Activated CD4-positive, alpha-beta T cell treated with anti-CD3 and anti-CD28 coated beads, Interleukin-2, amount 50 U/mL, for 16 hours (primary cell): ENCODE measurements at places on chromosomes 4 and X.

GRCh38 chr4:181835348-181835747 is 407.9 kb upstream of the TENM3 start:
- no peak for DNase-seq

- DNase-seq: no peak
Measured at GRCh38 chr4:66804979-66805378, 740.3 kb downstream of the CENPC start.

DNA sequence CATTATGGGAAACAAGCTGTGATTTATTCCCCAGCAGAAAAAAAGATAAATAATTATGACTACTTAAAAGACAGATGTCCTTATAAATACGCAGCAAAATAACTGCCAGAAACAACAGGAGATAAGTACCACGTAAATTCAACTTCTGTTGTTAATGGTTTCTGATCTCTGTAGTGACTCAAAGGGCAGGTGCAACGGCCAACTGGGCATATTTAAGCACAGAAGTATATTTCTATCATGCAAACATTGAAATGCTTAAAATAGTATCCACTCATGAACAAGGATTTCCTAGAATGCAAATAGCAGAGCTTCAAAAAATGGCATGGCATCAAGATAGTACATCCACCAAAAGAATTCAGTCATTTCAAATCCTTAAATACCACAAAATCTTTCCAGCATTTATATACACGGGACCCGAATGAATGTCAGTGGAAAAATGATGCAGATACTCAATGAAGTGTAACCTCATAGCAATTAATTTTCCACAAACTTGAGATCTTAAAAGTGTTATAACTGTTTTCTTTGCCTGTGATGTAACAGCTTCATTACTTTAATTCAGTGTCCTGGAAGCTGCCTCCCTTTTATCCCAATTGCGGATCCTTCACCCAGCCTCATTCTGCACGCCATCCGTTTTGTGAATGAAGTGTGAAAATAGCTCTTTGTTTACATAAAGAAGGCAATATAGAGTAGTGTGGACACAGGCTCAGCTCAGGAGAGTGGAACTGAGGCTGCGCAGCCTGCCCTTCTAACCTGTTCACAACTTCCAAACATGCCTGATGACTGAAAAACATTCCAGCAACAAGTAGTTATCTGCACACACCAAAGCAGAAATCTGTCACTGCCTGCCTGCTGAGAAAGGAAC is 10.2 kb downstream of the PDGFC start:
- no peak for DNase-seq

DNA sequence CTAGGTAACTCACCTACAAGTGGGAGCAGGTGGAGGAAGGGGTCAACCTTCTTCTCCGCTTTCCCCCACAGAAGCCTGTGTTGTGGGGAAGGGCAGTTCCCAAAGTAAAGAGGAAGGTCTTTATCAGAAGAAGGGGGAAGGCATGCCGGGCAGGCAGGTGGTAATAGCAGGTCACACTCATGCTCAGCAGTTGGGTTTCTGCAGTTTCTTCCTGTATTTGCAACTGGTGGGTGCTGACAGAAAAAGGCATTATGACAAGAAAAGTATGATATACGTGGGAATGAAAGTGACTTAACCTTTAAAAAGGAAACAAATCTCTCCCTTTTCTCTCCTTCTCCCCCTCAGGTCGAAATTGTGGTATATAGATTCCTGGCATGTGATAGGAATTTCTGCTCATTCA is 3.7 kb downstream of the MTMR1 start:
- DNase-seq: no peak

DNA sequence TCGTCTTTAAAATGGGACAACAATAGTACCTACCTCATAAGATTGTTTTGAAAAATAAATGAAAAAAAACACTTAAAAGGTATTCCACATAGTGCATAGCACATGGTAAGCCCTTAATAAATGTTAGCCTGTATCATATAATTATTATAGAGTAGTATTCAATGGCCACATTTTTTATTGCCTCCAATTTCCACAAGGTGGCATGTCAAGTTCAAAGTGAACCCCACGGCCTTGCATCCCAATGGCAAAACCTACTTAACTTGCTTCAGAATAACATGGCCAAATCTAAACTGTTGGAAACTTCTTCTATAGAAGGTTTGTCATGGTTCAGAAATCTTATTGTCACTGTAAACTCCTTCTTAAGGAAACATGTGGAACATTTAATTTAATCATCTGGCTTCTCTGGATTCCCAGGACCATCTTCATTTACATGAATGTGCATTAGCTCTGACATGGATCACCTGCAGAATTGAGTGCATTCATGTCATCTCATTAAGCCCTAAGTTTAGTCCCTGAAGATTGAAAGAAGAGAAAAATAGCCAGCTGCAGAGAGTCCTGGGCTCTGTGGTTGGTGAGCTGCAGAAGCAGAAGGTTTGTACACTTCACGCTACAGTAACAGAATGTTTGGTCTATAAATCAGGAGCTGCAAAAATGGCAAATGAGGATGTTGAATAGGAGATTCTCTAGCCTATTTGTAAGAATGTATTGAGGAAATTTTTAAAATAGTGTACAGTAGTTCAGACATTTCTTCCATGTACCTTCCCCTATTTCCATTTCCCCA is 61.0 kb downstream of the ANXA3 start:
- DNase-seq: peak; percentile 43

- no peak for DNase-seq
Measured at GRCh38 chr4:48905363-48906015, 1.1 kb downstream of the OCIAD2 start.

- DNase-seq: no peak
Measured at GRCh38 chr4:156633847-156634246, 337.8 kb downstream of the PDGFC start.

DNA sequence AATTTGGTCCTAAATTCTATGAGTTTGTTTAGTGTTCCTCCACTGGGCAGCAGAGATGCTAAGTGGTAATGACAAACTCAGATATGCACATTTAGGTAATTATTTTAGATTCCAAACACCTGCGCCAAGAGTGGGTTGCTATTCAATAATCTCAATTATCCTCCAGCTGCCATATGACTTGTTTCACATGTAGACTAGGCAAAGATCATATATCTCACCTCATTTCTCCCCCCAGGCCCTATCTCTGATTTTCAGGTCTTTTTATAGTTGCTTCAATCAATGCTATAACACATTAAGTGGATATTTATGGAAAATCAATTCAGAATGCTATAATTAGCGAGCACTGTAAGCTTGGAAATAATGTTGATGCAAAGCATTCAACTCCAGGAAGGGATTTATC is 217.6 kb downstream of the KCTD8 start:
- no peak for DNase-seq

DNA sequence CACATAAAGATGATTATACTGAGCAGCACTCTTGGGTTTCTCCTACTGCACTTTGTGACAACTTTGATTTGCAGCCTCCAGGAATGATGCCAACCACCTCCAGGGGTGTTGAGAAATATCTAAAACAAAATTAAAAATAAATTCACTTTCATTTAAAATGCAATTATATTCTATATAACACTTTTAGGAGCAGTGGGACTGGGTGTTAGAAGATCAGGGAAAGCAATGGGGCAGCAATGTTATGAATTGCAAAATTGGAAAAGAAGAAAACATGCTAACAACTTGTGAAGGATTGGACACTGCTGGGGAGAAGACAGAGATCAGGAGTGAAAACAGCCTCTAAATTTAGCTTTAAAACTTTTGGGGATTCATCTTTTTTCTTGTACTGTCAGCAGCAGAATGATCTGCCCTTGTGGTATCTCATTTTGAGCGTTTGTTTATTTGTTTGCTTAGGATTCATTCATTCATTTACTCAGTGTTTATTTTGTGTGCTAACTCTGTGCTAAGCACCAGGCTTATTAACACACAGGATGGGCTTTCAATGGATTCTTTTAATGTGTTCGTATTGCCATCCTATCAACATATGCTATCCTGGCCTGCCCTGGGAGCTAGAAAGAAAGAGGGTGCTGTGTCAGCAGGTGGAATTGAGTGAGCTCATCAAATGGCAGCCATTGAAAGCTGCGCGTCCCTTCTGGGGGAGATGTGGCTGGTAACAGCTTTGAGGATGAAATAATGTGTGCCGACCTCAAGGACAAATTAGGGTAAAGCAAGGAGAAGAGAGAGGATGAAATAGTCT is 96.5 kb downstream of the FRMPD4 start:
- DNase-seq: no peak

GRCh38 chr4:12861422-12861821 is 622.7 kb downstream of the RAB28 start:
- DNase-seq: no peak

- DNase-seq: no peak
Measured at GRCh38 chr4:175916626-175917351, 104.7 kb upstream of the GPM6A start.

DNA sequence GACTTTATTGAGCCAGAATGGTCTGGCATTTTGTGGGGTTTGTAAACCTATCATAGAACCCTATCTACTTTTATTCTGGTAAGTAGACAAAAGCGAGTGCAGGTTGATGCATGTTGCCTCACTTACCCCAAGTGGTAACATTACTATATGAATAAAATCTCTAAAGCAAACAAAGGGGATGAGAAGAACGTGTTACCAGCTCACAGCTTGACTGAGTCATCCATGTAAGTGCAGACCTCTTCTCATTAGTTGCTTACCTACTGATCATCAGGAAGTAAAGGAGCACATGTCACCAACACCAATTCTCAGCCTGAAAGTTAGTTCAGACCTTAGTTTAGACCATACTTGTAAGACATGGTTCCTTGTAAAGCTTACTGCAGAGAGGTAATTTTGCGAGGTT is 1328.3 kb downstream of the C4orf33 start:
- DNase-seq: no peak

- no peak for DNase-seq
Measured at GRCh38 chr4:63505714-63506460, 903.4 kb downstream of the TECRL start.

- no peak for DNase-seq
Measured at GRCh38 chr4:7871356-7871755, 68.3 kb downstream of the AFAP1 start.

DNA sequence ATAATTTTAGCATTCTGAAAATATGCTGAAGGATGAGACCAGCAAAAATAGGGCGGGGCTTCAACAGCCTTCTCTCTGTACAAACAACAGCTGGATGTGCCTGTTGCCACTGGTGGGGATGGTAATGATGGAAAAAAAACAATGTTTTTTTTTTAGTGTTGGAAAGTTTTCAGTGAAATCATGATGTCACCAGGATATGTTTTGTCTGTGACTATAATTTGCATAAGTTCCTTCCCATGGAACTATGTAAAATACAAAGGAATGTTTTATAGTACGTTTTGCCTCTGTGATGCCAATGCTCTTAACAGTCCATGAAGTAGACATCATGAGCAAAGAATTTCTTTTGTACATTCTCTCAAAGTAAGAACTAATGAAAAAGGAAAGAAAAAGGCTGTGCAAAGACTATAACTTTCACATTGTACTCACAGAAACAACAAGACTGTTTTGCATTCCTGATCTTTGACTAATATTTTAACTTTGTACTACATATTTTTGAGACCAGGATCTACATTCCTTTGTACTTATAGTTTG is 589.7 kb downstream of the SPRY1 start:
- no peak for DNase-seq

GRCh38 chr4:184280591-184281071 is 63.0 kb upstream of the ENPP6 start:
- peak; percentile 75 for DNase-seq

DNA sequence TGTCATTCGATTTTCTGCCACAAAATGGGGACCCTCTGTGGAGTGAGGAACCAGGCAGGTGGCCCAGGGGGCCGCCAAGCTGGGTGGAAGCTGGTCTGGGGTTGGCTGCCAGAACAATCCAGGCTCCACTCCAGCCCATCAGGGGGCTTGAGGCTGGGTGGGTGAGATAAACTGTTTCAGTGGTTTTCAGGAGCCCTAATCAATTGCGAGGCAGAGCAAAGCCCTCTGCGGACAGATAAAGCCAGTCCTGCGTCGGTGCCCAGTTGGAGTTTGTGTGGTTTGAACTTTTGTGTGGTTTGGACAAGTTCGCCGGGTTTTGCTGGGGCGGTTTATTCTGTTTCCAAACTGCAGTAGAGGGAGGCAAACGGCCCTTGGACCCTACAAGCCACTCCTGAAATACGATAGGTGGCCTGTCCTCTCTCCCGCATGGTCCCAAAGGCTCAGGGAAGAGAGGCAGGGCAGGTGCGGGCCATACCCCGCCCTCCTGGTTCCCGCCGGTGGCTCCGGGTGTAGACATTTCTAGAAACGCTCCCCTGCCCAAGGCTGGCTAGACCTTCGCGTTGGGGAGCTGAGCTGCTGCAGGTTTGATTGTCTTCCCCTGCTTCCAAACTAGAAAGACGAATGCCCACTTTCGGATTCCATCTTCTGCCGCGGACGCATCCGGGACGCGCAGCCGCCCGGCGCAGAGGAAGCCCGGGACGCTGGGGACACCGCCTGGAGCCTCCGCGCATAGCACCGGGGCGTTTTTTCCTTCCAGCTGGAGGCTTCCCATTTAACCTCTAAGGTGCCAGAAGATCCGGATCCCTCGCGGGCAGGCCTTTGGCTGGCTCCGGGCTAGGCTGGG is 169.0 kb upstream of the BCOR start:
- DNase-seq: peak; percentile 46

DNA sequence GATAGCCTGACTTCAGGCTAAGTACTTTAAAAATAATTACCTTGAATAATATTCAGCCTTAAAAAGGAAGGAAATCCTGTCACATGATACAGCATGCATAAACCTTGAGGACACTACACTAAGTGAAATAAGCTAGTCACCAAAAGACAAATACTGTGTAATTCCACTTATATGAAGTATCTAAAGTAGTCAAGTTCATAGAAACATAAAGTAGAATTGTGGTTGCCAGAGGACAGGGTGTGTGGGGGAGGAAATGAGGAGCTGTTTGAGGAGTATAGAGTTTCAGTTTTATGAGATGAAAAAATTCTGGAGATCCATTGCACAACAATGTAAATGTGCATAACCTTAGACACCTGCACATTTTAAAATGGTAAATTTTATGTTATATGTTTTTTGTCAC is 5.6 kb upstream of the STPG2 start:
- peak; percentile 15 for DNase-seq

DNA sequence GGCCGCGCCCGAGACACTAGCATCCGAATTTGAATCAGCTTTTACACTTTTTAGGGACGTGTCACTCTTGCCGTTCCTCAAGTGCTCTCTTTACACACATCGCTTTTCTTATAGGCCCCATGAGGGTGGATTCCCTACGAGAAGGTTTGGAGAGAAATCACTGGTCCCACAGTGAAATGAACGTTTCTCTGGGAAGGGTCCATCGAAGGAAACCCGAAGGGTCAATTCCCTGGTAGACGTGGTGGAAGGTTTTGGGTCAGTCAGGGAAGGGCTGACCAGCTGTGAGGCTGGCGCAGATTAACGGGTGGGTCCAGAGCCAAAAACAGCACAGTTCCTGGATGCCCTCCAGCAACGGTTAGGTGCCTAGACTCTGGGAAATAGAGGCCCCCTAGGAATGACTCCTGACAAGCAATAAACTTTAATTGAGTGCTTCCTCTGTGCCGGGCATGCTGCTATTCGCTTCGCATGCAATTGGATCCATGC is 35.9 kb downstream of the ETDC start:
- peak; percentile 20 for DNase-seq

- no peak for DNase-seq
Measured at GRCh38 chrX:10502961-10503360, 117.4 kb downstream of the MID1 start.
